ENCODE measurements at places on chromosomes 1 and 21.

DNA sequence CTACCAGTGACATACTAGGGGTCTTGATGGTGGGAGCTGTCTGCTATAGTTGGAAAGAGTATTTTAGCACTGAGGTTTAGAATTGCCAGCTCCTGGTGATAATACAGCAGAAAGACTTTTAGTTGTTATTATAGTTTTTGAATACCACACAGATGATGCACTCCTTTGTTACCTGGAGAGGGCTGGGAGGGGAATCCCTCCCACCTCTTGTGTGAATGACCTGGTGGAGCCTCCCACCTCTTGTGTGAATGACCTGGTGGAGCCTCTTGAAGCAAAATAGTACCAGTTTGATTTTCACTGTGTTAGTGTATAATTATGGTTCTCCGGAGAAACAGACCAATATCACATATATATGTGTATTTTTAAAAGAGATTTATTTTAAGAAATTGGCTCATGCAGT, 3.3 kb downstream of the DISP1 start:
- H3K4me3 ChIP-seq = no peak overlapping the region
- no peak for DNase-seq
- H3K27me3 ChIP-seq = no peaks in the 10 kb centered on the region
- no peaks in the 10 kb centered on the region for H3K36me3 ChIP-seq
- H3K4me1 ChIP-seq = peaks cover 47% of the 10 kb centered on the region
- H3K27ac ChIP-seq = peak overlapping the region; percentile 77

GRCh38 chr1:1393014-1393413, 6.1 kb downstream of the CCNL2 start:
- peaks cover 55% of the 10 kb centered on the region for H3K36me3 ChIP-seq
- no peaks in the 10 kb centered on the region for H3K27me3 ChIP-seq
- DNase-seq = no peak
- H3K27ac ChIP-seq = no peak overlapping the region
- no peak overlapping the region for H3K4me3 ChIP-seq

DNA sequence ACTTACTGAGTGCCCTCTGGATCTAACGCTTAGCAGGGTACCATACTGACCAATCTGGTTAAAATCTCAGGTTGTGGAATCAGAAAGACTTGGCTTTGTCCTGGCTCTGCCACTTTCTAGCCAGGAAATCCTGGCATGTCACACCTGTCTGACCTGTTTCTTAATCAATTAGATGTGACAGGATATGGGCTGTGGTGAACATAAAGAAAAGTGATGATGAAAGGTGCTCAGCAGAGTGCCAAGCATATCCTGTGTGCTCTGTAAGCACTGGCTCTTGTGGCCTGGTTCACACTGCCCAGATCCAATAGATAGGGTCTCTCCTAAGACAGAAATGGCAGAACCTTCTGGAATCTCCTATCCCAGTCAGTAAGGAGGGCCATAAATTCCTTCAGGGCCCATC, 53.9 kb downstream of the PHC2 start:
- H3K4me1 ChIP-seq = peaks cover 9% of the 10 kb centered on the region
- H3K27me3 ChIP-seq = no peaks in the 10 kb centered on the region
- no peak overlapping the region for H3K4me3 ChIP-seq
- DNase-seq = no peak

DNA sequence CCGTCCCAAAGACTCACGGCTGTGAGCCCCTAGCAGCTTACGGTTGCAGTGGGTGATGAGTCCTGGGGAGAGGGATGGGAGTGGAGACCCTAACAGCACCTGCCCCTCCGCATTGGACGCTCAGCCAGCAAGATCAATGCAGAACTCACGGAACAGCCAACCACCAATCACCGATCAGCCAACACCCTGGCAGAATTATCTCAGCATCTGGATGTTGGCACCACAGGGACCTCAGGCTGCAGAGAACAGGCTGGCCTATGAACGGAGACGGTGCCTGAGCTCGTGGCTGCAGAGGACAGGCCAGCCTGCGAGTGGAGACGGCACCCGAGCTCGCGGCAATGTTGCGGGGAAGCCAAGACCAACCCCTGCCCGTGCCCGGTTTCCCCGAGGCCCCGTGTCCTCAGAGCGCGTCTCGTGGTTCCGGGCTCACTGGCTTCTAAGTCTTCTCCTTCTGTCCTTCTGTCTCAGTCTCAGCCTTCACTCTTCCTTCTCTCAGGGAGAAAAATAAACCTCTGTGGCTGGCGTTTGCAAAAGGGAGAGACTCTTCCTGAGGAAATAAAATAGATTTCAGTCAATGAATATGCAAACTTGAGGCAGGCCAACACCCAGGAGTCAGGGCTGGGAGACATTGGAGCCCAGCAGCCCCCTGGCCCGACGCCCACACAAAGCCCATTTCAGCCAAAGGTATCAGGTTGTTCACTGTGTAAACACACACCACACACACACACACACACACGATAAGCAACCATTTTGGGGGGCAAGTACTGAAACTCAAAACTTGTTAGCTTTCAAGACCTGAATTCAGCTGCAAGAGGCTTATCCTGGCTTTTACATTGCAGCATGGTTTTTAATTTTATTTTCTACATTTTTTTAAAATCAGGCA, 67.8 kb downstream of the SIK1 start:
- no peaks in the 10 kb centered on the region for H3K36me3 ChIP-seq
- no peak overlapping the region for H3K27ac ChIP-seq
- DNase-seq = no peak
- peaks cover 23% of the 10 kb centered on the region for H3K4me1 ChIP-seq

GRCh38 chr1:64516803-64517568, 47.1 kb downstream of the CACHD1 start:
- peak overlapping the region; percentile 50 for H3K27ac ChIP-seq
- no peaks in the 10 kb centered on the region for H3K36me3 ChIP-seq
- no peaks in the 10 kb centered on the region for H3K27me3 ChIP-seq
- peaks cover 90% of the 10 kb centered on the region for H3K4me1 ChIP-seq
- no peak overlapping the region for H3K4me3 ChIP-seq

DNA sequence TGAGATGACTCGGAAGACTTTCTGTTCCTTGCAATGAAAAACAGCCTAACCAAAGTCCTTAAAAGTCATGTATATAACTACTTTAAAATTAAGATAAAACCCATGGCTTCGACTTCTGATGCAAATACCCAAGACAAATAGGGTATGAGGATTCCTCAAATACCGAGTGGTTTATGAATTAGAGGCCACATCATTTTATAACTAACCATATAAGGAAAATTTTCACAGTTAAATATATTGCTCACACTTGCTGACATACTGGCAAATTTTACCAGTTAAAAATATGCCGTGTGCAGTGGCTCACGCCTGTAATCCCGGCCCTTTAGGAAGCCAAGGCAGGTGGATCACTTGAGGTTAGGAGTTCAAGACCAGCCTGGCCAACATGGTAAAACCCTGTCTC, 5.4 kb downstream of the RERE start:
- no peak overlapping the region for H3K27ac ChIP-seq
- H3K36me3 ChIP-seq = no peaks in the 10 kb centered on the region
- DNase-seq = no peak
- H3K27me3 ChIP-seq = no peaks in the 10 kb centered on the region
- peaks cover 59% of the 10 kb centered on the region for H3K4me1 ChIP-seq

- no peaks in the 10 kb centered on the region for H3K27me3 ChIP-seq
- DNase-seq = no peak
- peaks cover 28% of the 10 kb centered on the region for H3K4me1 ChIP-seq
These were observed 1.0 kb downstream of the ARID1A start for GRCh38 chr1:26696654-26697430.

DNA sequence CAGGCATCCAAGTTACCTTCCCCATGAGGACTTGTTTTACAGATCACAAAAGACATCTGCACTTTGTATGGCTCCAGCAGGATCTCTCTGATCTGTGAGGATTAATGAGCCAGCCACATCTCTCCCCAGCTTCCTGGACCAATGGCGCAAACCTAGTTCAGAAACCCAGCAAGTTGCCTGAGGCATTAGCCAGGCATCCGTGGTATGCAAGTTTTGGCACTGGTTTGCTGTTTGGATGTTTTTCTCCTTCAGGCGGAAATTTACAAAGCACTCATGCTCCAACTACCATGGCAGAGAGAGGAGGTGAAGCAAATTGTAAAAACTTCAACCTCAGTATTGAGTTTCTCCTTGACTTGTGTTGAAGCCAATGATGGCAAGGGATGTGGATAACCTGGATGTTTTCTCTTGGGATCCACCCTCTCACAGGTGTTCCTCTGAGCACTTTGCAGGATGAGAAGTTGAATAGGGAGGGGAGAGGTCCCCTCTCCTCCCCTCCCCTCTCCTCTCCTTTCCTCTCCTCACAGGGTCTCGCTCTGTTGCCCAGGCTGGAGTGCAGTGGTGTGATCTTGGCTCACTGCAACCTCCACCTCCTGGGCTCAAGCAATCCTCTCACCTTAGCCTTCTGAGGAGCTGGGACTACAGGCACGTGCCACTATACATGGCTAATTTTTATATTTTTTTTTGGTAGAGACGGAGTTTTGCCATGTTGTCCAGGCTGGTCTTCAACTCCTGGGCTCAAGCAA, 25.6 kb upstream of the ENO1 start:
- no peak for DNase-seq
- no peak overlapping the region for H3K4me3 ChIP-seq
- H3K27ac ChIP-seq = peak overlapping the region; percentile 81
- no peaks in the 10 kb centered on the region for H3K36me3 ChIP-seq
- peaks cover 40% of the 10 kb centered on the region for H3K4me1 ChIP-seq
- no peaks in the 10 kb centered on the region for H3K27me3 ChIP-seq

DNA sequence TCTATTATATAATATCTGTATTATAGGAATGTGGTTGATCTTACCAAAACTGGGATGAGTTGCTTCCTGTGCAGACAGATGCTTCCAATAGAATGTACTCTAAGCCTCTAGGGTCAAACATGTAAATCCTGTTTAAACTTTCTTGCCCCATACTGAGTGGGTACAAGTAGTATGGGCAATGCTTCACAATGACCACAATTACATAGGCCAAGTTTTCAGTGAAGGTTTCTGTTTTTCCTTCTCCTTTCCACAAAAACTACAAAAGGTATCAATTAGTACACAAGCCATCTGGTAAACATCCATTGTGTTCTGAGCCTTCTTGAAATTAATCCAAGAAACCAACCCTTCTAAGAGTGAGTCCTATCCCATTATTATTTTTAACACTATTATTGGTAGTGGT, 16.8 kb downstream of the OTUD7B start:
- peaks cover 3% of the 10 kb centered on the region for H3K36me3 ChIP-seq
- H3K27me3 ChIP-seq = no peaks in the 10 kb centered on the region
- no peak for DNase-seq
- peaks cover 28% of the 10 kb centered on the region for H3K4me1 ChIP-seq

GRCh38 chr1:223363856-223364684, at the start of gene SUSD4:
Gene SUSD4, minus strand, starts transcription at chr1:223364176. Its CDS starts 751 bp downstream, at chr1:223363425.
- H3K27ac ChIP-seq = no peak within 1 kb of the TSS
- H3K27me3 ChIP-seq = peaks cover 51% of the 10 kb centered on the region
- no peaks in the 10 kb centered on the region for H3K36me3 ChIP-seq

GRCh38 chr1:102174259-102174863, 177.6 kb upstream of the OLFM3 start:
- H3K4me1 ChIP-seq = no peaks in the 10 kb centered on the region
- no peak for DNase-seq
- no peaks in the 10 kb centered on the region for H3K36me3 ChIP-seq
- no peak overlapping the region for H3K27ac ChIP-seq

DNA sequence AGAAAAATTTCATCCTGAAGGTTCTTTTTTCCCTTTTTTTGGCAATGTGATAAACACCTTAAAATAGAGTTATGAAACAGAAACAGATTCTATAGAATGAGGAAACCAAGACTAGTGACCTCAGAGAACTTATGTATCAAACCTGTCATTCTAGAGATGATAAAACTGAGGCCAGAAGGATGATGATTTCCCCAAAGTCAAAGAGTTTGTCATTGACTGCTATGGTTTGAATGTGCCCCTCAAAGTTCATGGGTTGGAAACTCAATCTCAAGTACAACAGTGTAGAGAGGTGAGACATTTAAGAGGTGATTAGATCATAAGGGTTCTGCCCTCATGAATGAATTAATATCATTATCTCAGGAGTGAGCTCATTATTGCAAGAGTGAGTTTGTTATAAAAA, 13.7 kb upstream of the BEND5 start:
- H3K27me3 ChIP-seq = peaks cover 5% of the 10 kb centered on the region
- H3K27ac ChIP-seq = no peak overlapping the region
- H3K36me3 ChIP-seq = no peaks in the 10 kb centered on the region

DNA sequence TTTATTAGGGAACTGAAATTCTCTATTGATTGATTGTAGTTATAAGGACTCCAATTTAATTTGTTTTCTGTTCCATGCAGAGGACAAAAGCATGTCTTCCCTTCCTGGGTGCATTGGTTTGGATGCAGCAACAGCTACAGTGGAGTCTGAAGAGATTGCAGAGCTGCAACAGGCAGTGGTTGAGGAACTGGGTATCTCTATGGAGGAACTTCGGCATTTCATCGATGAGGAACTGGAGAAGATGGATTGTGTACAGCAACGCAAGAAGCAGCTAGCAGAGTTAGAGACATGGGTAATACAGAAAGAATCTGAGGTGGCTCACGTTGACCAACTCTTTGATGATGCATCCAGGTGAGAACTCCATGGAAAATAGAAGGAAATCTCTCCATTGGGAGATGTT, 1.5 kb downstream of the SETDB1 start:
- no peaks in the 10 kb centered on the region for H3K27me3 ChIP-seq
- peaks cover 31% of the 10 kb centered on the region for H3K36me3 ChIP-seq
- peaks cover 14% of the 10 kb centered on the region for H3K4me1 ChIP-seq
- no peak overlapping the region for H3K4me3 ChIP-seq
- H3K27ac ChIP-seq = no peak overlapping the region

DNA sequence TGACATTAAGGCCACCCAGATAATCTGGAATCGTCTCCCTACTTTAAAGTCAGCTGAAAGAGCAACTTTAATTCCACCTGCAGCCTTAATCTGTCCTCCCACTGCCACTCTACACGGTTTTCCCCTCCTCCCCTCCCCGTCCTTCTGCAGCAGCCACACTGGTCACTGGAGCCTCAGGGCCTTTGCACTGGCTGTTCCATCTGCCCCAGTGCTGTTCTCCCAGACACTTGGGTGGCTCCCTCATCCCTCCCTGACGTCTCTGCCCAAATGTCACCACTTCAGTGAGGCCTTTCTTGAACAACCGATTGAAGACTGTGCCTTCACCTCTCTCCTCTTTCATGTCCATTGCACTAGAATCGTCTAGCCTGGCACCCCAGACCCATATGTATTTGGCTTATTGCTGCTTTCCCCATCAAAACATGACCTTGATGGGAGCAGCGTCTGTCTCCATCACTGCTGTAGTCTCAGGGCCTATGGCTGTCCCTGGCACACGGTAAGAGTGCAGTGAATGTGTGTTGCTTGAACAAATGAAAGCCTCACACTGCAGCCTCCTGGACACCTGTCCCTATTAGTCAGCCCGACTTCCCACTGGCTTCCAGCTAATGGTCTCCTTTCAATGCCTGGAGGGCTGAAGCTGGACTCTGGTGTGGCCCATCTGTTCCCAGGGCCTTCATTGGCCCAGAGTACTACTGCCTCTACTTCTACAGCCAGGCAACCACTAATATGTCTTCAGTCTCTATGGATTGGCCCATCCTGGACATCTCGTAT, 10.6 kb upstream of the PRDM16 start:
- no peak overlapping the region for H3K27ac ChIP-seq
- peaks cover 54% of the 10 kb centered on the region for H3K27me3 ChIP-seq
- H3K4me1 ChIP-seq = peaks cover 8% of the 10 kb centered on the region
- H3K4me3 ChIP-seq = no peak overlapping the region

DNA sequence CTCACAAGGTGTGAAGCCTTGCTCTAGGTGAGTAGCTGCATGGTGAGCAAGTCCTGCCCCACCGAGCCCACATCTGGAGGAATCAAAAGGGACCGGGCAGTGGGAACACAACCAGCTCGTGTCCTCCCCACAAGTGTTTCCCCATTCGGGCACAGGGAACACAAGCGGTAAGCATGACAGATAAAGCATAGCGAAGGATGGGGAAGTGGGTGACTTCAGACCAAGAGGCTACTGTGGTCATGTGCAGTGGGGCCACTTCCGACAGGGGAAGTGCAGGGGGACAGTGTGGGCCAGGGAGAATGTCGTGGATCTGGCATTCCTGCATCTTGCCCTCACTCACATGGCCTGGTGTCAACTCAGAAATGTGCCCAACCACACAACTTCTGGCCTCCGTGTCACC, 306.2 kb downstream of the FAM72C start:
- no peaks in the 10 kb centered on the region for H3K4me1 ChIP-seq
- no peaks in the 10 kb centered on the region for H3K27me3 ChIP-seq
- no peaks in the 10 kb centered on the region for H3K36me3 ChIP-seq
- no peak overlapping the region for H3K27ac ChIP-seq
